ENCODE measurements at places on chromosomes 13 and 19.

- DNase-seq, result no peak
Measured at GRCh38 chr13:70616847-70617246, 508.6 kb upstream of the KLHL1 start.

DNA sequence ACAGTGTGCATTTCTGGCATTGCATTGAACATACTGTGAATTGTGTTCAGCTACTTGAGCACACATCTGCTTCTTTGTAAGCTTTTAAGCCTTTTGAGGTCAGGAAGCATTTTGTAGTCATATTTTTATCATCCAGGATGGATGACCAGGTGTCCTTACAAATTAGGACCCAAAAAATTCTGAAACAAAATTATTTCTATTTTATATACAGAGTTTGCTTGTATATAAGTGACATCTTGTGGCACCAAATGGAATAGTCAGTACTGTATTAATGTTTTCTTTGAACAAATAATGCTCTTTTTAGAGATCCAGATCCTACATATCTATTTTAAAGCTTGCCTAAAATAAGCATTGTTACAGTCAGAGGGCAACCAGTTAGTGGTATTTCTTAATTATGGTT is 9.5 kb upstream of the SUPT20H start:
- DNase-seq, result no peak

- DNase-seq, result no peak
Measured at GRCh38 chr19:17370026-17370587, 7.0 kb downstream of the PLVAP start.

DNA sequence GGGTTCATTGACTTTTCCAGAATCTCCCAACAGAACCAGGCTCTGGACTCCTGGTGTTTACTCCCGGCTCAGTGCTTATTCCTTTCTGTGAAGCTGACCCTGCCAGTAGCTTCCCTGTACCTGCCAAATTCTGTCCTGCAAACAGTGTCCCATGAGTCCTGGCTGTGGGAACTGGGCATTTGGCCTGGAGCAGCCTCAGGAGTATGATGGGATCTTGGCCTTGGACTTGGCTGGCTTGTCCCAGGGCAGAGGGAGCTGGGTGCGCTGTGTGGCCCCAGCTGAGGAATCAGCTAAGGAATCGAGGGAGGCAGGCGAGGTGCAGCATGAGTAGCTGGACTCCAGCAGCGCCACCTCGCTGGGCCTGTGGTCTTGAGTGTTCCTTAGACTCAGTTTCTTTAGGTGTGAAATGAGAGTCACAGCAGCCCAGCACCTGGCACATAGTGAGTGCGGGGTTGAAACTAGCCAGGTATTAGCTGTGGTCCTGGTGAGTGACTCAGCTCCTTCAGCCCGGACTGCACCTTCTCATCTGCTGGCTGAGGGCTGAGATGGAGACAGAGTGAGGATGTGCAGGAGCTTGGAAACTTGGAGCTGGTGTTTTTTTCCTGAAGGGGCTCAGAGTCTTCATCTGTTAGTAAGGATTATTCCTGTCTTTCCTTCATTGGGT is 10.4 kb downstream of the CLASRP start:
- no peak for DNase-seq

GRCh38 chr13:87878706-87879105 is 207.5 kb downstream of the SLITRK5 start:
- no peak for DNase-seq

DNA sequence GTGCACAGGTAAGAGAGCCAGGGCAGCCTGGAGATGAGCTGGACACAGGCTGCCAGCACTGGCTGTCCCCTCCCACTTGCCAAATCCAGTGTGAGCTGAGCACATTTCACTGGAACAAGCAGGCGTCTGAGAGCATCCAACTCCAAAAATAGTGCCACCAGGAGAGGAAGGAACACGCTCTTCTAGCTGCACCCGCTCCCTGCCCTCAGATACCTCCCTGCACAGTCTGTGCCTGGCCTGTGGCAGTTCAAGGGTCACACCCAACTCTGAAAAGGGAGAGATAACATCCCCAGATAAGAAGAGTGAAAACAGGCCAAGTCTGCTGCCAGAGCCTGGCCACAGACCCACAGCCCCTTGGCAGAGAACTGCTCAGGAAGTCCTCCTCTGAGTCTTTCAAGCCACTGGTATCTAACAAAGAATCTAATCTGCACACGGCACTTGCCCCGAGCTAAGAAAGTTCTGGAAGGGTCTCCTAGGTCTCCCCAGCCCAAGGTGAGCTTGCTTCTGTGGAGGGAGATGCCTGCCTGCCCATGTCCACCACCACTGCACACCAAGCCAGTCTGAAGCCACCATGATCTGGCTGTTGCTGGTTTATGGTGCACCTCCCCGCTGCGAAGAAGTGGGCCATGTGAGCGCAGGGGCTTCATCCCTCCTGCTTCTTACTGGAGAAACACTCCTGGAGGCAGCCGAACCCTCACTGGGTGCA is 14.7 kb downstream of the ELL start:
- DNase-seq, result peak; percentile 49

DNA sequence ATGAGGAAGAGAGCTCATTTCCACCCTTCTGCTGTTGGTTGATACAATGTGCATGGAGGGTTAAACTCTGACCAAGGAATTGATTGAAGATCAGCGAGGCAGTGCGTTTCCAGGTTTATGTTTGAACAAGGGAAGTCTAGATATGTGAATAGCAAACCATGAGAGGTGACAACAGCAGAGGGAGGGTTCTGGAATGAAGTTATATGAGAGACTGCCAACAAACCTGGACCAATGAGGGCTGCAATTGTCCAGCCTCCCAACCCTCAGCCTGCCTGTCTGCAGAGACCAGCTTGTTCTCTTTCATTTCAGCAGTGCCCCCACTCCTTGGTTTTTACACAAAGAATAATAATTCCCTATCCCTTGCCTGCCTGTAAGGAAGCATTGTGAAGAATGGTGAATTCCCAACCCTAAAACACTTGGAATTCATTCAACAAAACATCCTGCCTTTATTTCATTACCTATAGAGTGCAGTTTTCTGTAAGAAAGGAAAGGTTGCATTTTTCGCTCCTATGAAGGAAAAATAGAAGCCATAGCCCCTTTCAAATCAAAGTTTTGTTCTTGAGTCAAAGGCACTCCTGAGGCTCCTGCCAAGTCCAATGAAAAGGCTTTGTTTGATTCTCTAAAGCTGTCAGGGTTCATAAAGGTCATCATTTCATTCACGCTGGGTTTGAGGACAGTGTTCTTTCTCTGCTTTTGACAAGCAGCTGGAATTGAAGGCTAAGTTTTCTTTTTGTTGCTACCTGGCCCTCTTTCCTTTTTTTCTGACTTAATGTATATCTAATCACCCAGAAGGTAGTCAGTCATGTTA is 53.6 kb upstream of the ABCC4 start:
- DNase-seq, result no peak

GRCh38 chr19:1276628-1277022 is 1.3 kb downstream of the FAM174C start:
- DNase-seq, result peak; percentile 27

DNA sequence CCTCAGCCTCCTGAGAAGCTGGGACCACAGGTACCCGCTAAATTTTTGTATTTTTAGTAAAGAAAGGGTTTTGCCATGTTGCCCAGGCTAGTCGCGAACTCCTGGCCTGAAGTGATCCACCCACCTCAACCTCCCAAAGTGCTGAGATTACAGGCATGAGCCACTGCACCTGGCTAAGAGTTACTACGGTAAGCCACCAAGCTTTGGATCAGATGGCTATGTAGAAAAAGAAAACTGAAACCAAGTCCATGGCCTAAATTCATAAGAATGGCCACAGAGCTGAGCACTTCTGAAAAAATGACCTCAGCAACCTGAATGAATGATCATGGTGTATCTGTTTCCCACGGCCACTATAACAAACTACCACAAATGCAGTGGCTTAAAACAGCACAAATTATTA is 9.4 kb downstream of the OPA3 start:
- no peak for DNase-seq

DNA sequence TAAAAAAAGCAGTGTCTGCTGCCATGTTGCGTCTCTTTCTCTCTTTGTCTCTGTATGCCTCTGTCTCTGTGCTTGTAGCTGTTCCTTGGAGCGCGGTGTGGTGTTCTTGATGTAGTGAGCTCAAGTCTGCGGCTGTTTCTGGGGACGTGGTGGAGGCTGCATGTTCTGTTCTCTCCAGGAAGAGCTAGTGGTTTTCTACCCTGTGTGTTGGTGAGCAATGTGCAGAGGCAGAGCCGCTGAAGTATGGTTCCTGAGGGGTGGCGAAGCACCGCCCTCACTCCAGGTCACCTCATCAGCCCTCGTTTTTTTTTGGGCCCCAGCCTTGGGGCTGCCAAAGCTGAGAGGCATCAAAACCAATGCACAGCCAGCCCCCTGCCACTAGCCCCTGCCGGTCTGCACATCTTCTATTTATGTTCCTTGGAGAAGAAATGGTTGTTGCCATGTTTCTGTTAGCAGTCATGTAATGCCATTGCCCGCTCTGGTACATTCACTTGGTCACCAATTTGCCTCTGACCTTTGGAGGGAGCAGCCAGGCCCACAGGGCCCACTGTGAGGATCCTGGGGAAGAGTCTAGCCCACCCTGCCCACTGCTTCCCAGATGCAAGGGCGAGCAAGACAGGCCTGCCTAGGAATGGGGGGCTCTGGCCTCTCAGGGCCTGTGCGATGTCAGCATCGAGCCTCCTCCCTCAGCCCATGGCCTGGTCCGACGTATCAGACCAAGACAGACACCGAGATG is 7.2 kb downstream of the HNRNPL start:
- DNase-seq, result peak; percentile 83

DNA sequence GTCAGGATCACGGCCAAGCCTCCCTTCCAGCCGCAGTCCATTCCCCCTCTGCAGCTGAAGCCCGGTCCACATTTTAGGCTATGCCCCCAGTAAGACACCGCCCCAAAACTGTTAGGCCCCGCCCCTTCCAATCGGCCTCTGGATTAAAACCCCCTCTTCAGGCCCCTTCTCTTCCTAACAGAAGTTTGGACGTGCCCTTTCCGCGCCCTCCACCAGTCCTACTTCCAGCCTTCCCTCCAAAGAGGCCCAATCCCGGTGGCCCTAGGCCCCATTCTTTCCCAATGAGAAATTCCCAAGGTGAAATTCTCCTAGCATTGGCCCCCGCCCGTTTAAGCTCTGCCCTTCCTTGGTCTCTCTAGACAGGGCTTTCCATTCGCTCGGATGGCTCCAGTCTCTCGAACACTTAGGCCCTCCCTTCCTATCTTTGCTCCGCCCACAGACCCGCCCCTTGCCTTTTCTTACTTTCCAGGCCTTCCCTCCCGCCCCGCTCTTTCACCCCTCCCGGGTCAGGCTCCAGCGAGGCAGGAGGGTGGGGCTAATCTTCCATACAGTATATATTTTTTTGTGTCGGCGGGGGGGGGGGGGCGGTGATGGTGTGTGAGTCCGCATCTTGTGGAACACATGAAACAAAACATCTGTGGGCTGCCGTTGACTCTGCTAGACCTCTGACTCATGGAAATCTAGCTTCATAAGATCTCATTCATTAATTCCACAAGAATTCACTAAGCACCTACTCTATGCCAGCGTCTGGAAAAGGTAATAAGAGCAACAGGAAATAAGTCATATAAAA is 13.6 kb downstream of the LTBP4 start:
- DNase-seq, result peak; percentile 88

GRCh38 chr13:99994638-99995020 is 13.0 kb downstream of the ZIC2 start:
- no peak for DNase-seq

GRCh38 chr13:96089749-96090239 is at the start of gene HS6ST3:
Gene HS6ST3, plus strand, starts transcription at chr13:96090107.
- DNase-seq, result no peak

- peak; percentile 83 for DNase-seq
Measured at GRCh38 chr13:46184277-46184699, 2.3 kb upstream of the LCP1 start.

DNA sequence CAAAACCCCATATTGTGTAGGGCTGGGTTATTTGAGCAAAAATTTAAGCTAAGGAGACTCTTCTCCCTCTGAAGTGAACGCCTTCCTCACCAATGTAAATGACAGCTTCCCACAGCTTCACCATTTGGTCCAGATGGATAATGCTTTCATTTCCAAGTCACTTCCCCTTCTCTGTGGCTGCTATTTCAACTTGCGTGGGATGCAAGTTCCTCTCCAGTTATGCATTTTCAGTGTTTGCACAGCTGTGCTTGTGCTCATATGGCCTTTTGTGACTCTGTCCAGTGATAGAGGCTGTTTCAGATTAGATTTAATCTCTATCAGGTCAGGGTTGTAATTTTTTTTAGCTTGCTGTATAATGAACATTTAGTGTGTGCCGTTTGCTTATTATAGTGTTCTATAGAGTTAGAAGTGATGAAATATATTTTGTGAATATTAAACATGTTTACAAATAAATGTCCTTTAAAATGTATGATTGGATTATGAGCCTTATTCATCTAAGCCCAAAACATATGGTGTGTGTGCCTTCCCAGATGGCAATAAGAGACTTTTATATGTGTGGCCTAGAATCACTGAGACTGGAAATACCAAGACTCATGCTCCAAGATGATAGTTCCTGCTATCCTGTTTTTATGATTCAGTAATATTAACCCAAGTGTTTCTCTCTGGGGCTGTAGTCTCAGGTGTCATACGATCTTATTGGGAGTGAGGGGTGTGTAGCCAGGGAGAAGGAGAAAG is 86.6 kb downstream of the TNFRSF19 start:
- DNase-seq, result no peak

DNA sequence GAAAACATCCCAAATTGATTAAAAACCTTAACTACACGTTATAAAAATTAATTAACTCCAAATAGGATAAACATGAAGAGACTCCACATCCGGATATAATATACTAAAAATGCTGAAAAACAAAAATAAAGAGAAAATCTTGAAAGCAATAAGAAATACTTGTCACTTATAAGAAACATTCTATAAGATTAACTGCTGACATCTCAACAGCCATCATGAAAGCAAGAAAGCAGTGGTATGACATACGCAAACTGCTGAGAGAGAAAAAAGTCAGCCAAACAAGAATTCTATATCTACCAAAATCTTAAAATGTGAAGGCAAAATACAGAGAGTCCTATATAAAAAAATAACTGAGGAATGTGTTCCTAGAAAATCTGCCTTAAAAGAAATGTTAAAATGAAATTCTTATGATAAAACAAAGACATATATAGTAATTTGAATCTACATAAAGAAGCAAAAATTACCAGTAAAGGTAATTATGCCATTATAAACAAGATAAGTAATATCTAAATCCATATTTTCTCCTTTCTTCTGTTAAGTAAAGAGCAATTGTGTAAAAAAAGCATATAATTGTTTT is 1851.1 kb downstream of the PCDH9 start:
- DNase-seq, result no peak

GRCh38 chr19:32397671-32398101 is 7.9 kb upstream of the DPY19L3 start:
- no peak for DNase-seq

- DNase-seq, result no peak
Measured at GRCh38 chr19:19113040-19113626, 25.1 kb downstream of the TMEM161A start.

- no peak for DNase-seq
Measured at GRCh38 chr19:40264314-40265054, 20.7 kb downstream of the AKT2 start.

DNA sequence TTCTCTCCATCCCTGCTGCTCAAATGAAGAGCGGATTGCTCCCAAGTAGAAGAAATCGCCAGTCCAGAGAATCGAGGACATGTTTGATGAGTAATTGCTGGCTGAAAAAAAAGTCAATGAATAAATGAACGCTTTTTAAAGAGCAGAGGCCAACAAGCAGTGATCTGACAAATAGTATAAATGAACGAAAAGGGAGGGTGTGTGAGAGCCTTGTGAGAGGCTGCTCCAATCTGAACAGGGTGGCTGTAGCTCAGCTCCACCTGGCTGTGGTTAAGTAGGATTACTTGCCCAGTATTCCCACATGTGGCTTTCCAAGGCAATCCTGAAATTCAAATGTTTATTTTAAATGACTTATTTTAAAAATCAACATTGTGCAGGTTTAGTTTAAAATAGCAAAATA is 117.1 kb downstream of the TSHZ3 start:
- no peak for DNase-seq

- DNase-seq, result no peak
Measured at GRCh38 chr19:13206587-13206986, 56.4 kb downstream of the IER2 start.
